ENCODE measurements at places on chromosomes 13 and 19. TPM values are rescaled to one million over a fixed set of nuclear protein-coding genes. Genes with fewer than 3 reads are reported as not detected.

SMAD9 gene
- total RNA-seq = 14.4 TPM

NLRP5 gene
- not detected for total RNA-seq

SYT5 gene
- total RNA-seq = 47.9 TPM

ADM5 gene
- 1.9 TPM for total RNA-seq

TNFSF11 gene
- total RNA-seq = not detected

SIGLEC5 gene
- not detected for total RNA-seq

CCL25 gene
- total RNA-seq = not detected

FCHO1 gene
- total RNA-seq = 39.1 TPM

RAB20 gene
- 2.2 TPM for total RNA-seq

LRP3 gene
- 101 TPM for total RNA-seq
